ENCODE measurements at places on chromosomes 16 and 17.

GRCh38 chr17:74201250-74201649, 2.2 kb upstream of the RPL38 start:
- DNase-seq = no peak

- no peak for DNase-seq
Measured at GRCh38 chr17:75159196-75160031, 5.1 kb upstream of the JPT1 start.

GRCh38 chr17:61091096-61091495, 308.5 kb upstream of the TBX2 start:
- DNase-seq = no peak

GRCh38 chr16:80824623-80825364, 20.4 kb upstream of the CDYL2 start:
- DNase-seq = no peak

- no peak for DNase-seq
Measured at GRCh38 chr17:18218756-18219415, 6.5 kb upstream of the LLGL1 start.

- DNase-seq = no peak
Measured at GRCh38 chr16:66275775-66276428, 90.6 kb upstream of the CDH5 start.

DNA sequence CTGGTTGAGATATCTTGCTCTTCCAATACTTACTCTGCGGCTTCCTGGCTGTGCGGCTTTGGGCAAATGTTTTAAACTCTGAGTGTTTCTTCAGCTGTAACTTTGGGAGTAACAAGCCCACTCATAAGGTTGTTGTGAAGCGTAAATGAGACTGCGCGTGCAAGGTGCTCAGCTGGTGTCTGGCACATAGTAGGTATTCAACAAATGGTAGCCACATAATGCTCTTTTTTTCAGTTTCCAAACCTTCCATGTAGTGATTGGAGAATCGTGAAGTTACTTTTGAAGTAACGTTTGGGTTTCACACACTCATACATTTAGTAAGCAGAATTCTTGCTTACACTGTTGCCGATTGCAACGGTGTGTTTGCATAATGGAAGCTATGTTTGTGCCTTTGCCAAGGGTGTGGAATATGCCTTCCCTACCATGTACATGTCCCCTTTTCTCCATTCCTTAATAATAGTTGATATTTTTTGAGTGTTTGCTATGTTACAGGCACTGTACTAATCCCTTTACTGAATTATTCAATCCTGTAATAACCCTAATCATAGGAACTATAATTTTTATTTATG, 829 bp downstream of the DHRS7B start:
- DNase-seq = no peak

All from activated CD8-positive, alpha-beta memory T cell treated with anti-CD3 and anti-CD28 coated beads for 48 hours (primary cell).